IPS DF 19.7 (cell line): ENCODE measurements at places on chromosomes 7 and 10.

DNA sequence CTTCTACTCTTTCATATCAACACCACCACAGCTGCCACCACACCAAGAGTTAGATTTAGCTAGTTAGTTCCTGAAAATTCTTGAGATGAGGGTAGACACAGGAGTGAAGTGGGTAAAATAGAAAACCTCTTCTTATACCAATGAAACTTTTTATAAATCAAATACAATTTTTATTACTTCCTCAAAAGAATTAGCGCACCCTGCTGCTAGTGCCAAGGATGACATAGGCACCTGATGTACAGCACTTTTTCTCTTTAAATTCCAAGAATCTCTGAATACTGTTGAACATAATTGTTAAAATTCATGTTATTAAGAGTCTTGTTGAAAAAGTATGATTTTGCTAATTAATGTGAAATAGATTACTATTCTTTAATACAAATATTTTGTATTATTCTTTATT, 11.4 kb downstream of the ZWINT start:
- DNase-seq = no peak

- DNase-seq = no peak
Measured at GRCh38 chr7:118005026-118005425, 131.8 kb upstream of the CTTNBP2 start.

DNA sequence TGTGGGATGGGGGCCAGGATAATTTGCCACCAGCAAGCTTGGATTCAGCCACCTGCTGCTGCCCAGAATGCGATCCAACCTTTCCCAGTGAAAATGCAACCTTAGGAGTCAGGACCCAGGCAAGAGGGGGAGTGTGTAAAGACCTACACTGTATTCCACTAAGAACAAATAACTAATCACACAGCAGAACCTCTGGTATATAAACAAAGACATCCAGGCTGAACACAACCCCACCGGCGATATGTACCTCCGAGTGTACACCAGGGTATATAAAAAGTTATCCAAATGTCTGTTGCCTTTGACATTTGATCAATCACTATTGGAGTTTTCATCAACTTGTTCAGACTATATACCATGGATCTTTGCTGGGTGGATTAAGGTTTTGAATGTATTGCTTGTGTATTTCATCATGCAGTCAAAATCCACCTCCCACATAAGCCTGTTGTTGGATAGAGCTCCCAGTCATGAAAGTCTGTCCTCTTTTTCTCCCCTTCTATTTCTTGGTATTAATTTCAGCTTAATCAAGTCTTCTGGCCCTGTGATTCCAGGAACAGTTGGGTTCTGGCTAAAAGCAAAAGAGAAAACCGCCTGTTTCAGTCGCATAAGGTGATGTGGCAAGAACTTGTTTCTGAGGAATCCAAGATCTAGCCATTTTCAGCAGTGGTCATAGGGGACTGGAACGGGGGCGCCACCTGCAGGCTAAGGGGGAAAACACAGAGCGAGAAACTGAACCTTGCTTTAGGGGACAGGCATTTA, 290.7 kb downstream of the CCDC3 start:
- peak; percentile 25 for DNase-seq

- DNase-seq = no peak
Measured at GRCh38 chr7:64183827-64184372, 23.1 kb upstream of the ZNF735 start.

DNA sequence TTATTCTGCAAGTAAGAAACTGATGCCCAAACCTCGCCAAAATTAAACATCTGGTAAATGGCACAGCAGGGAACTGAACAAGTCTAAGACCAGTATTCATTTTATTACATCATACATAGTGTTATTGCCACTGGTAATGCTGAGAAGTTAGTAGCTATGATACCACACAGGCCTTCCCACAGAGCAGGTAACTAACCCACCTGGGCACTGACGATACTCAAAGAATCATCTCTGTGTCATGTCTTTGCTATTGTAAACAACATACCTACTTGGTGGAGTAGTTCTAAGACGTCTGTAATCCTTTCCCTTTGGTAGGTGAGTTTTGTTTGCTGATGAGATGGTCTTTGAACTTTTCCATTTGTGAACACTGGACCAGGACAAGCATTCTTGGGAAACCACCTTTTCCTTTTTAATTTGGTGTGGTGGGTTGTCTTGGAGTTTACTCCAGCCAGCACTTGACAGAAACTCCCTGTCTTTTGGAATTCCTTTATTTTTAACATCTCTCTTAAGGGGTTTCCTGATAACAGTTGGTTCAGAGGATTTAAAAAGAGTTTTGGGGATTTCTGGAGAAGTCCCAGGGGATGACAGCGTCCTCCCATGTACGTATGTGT, 40.9 kb downstream of the PDSS1 start:
- no peak for DNase-seq

- DNase-seq = no peak
Measured at GRCh38 chr7:51069411-51070083, 247.1 kb downstream of the COBL start.

DNA sequence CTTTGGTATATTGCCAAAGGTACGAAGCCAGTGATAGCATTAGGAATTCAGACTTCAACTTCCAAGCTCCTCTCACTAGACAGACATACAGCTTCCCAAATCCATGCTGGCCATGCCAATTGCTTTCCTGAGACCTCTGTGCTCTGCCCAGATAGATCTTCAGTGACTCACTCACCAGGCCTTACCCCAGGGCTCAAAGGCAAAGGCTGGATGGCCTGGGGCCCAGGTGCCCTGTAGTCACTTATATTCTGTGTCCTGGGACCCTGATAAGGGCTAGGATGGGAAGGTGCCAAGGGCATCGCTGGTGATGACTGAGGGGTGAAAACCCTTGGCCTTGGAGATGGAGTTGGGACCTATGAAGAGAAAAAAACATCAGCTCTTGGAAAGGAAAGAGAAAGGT, 27.7 kb downstream of the WNT8B start:
- no peak for DNase-seq

- no peak for DNase-seq
Measured at GRCh38 chr10:97499561-97500296, 1.0 kb downstream of the UBTD1 start.

DNA sequence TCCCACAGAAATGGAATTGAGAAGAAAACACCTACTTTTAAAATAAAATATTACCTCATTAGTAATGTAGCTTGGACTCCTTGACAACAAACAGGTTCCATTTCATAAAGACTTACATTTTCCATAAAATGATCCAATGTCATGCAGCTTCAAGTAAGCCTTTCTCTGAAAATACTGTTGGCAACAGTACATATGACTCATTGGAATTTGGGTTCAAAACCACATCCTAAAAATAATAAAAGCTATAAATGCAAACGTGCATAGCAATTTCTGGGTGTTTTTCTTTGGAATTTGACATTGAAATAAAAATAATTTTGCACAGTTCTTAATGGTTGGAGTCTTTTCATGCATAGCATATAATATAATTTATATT, 47.9 kb downstream of the FHIP2A start:
- DNase-seq = no peak

DNA sequence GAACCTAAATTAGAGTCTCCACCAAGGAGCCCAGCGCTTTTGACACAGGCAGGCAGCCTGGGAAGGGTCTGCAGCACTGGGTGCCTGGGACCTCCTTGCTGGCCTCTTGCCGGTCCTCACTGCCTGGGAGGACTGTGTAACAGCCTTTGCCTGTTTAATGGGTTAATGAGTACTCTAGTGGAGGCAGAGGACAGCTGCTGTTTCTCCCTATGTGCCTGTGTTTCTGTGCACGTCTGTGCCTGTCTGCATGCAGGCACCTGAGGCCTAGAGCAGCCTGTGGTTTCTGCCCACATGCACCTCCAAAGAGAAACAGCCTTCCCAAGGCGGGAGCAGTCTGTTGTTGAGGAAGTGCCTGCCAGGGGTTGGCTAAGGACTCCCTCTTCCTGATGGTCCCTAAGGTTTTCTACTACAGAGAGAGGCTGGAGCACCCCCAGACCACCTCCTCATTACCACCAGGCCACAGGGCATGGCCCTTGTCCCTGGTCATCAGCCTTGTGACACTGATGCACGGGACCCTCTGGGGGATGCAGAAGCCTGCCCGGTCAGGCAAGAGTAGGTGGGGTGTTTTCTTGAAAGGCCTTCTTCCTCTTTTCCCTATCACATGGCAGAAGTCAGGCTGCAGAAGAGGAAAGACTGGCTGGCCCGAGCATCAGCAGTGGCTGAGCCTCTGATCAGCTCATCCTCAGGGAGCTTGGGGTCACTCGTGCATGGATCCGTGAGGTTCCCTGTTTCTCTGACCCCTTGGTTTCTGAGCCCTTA, 14.2 kb downstream of the SLC29A3 start:
- no peak for DNase-seq

DNA sequence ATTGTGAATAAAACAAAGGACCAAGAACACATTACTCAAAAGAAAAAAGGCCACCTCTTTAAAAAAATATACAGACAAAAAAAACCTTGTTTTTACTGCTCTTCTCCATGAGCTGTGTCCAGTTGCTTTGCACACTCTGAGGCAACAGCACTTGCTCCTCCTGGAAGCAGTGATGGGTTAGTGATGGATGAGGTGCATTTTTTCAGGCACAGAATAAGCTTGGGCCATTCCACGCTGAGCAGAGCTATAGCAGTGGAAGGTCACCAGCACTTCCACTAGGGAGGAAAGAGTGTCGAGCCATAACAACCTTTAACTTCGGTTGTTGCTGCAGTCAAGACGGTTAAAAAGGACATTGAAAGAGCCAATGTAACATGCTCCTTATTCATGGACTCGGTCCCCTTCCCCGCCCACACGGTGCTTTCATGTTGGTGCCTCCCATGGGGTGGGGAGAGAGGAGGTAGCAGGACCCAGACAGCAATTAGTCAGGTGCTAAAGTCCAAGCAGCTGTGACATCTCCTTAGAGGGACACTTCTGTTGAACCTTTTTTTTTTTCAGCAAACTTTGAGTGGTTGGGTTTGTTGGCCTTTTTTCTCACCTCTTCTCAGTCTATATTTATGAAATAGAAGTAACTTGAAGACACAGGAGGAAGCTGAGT, 136.5 kb upstream of the ADARB2 start:
- no peak for DNase-seq

DNA sequence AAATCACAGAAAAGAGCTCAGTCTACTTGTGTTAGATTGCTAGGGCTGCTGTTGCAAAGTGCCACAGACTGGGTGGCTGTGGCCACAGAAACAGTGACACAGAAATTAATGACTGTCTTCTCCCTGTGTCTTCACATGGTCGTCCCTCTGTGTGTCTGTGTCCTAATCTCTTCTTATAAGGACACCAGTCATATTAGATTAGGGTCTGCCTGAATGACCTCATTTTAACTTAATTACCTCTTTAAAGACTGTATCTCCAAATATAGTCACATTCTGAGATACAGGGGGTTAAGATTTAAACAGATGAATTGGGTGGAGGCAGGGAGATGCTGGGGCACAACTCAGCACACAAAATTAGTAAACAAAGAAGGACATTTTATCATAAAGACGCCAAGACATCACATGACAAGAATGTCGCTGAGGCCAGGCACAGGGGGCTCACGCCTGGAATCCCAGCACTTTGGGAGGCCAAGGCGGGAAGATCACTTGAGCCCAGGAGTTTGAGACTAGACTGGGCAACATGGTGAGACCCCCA, 23.3 kb upstream of the PARD3 start:
- DNase-seq = no peak

GRCh38 chr7:4159761-4160554, 522.1 kb upstream of the FOXK1 start:
- DNase-seq = no peak

- DNase-seq = peak; percentile 48
Measured at GRCh38 chr10:33010132-33011037, 52.4 kb upstream of the ITGB1 start.

GRCh38 chr7:17709599-17709998, 230.7 kb downstream of the SNX13 start:
- no peak for DNase-seq

- DNase-seq = no peak
Measured at GRCh38 chr7:92731335-92732063, 104.9 kb downstream of the CDK6 start.

DNA sequence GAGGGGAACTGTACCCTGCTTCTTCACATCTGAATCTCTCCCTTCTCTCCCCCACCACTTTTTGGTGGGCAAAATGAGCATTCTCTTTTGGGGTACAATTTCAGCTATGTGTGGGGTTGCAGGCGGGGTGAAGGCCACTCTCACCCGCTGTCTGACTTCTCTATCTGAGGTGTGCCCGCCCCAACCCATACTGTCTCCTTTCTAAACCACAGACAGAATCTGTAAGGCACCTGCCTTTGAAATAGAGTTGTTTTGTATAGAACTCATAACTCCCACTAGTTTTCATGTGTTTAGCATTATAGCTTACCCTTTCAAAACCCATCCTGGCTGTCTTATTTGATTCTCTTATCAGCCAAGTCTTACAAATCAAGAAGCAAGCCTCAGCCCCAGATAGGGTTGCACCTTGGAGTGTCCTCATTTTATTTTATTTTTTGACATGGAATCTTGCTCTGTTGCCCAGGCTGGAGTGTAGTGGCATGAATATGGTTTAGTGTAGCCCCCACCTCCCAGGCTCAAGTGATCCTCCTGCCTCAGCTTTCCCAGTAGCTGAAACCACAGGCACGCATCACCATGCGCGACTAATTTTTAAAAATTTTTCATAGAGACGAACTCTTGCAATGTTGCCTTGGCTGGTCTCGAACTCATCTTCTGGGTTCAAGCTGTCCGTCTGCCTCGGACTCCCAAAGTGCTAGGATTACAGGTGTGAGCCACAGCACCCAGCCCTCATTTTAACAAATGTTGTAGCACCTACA, 11.9 kb downstream of the TSPAN14 start:
- DNase-seq = no peak

GRCh38 chr7:1853431-1853985, 183.4 kb downstream of the ELFN1 start:
- no peak for DNase-seq

DNA sequence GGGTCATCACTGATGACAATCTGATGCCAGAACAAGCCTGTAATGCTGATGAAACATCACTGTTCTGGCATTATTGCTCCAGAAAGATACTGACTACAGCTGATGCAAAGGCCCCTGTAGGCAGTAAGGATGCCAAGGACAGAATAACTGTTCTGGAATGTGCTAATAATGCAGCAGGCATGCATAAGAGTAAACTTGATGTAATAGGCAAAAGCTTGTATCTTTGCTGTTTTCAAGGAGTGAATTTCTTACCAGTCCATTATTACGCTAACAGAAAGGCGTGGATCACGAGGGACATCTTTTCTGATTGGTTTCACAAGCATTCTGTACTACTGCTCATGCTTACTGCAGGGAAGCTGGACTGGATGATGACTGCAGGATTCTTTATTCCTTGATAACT, 18.7 kb downstream of the LCOR start:
- no peak for DNase-seq

- DNase-seq = no peak
Measured at GRCh38 chr10:50379616-50380015, 128.3 kb upstream of the ASAH2 start.

- no peak for DNase-seq
Measured at GRCh38 chr10:83680470-83680891, 458.8 kb upstream of the GHITM start.

- DNase-seq = no peak
Measured at GRCh38 chr7:50121286-50121685, 28.2 kb upstream of the ZPBP start.

DNA sequence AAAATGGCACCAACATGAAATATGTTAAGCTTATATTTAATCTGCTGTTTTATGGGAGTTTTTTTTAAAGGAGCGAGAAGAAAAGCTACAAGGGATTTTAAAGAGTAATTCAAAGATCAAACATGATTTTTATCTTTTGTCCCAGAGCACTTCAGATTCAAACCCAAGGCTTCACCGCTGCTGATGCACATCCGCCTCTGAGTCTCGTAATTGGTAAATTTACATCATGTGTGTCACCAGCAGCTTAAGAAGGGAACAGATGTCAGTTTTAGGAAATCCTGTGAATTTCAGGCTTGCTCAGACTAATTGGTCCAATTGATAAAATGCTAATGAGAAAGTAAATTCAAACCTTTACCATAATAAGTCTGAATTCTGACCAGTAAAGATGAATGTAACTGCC, 406.3 kb downstream of the GFRA1 start:
- no peak for DNase-seq
